ENCODE measurements at places on chromosomes 13 and 19. TPM values are rescaled to one million over a fixed set of nuclear protein-coding genes. Genes with fewer than 3 reads are reported as not detected.

Gene NMRK2
- not detected for total RNA-seq

Gene POU2F2
- 0.05 TPM for total RNA-seq

Gene IL4I1
- 0.18 TPM for total RNA-seq

Gene ZNF154
- 0.92 TPM for total RNA-seq

Gene AZU1
- not detected for total RNA-seq

Gene MCEMP1
- not detected for total RNA-seq

DNA sequence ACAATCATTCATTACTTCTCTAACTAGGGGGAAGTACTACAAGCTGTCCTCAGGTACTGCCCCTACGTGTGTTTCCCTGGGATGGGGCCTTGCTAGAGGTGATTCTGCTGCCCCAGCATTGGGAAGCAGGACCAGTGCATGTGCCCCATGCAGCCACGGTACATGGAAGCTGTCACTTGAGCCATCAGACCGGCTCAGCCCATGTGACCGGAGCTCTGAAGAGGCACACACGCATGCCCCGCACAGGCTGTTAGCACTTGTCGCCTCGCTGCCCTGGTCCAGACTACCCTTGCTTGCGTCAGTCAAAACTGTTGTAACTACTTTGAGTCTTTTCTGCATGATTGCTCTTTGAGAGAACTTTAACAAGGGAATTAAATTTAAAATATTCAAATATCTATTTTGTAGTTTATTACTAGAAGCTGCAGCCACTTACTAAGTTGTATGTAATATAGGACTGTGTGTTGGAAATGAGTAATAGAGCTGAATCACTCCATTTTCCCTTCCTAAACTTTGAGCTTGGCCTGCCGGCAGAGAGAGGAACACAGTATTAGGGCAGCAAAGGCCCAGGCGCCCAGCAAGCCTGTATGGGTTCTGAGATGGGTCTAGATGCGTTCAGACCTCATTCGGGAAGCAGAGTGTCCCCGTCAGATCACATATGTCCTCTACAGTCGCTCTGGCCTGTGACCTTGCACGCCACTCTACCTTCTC is 42.2 kb downstream of the DHRS12 start:
- H3K36me3 ChIP-seq: peaks cover 58% of the 10 kb centered on the region
- H3K4me3 ChIP-seq: no peak overlapping the region
- peaks cover 52% of the 10 kb centered on the region for H3K4me1 ChIP-seq
- no peak overlapping the region for H3K27ac ChIP-seq
- no peak for DNase-seq
- no peaks in the 10 kb centered on the region for H3K27me3 ChIP-seq

- DNase-seq: no peak
- no peak overlapping the region for H3K27ac ChIP-seq
- no peaks in the 10 kb centered on the region for H3K36me3 ChIP-seq
- H3K4me1 ChIP-seq: no peaks in the 10 kb centered on the region
- H3K27me3 ChIP-seq: no peaks in the 10 kb centered on the region
These were observed 131.2 kb downstream of the RXFP2 start for GRCh38 chr13:31870511-31870910.

DNA sequence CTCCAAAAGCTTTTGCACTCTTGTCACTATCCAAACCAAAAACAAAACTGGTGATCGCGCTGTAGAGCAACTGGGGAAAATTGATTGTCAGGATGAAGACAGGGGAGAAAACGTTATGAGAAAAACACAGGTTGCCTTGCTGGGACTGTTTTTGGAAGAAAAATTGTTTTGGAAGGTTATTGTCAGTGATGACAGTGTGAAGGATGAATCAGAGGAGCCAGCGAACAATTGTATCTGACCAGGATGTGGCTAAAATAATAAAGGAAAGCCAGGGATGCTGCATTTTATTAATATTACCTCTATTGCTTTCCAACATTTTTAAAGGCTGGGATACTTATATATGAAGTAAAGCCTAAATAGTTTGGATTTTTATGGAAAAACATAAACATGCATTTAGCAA is 334.0 kb downstream of the SPRY2 start:
- H3K27ac ChIP-seq: no peak overlapping the region
- H3K36me3 ChIP-seq: no peaks in the 10 kb centered on the region
- H3K4me1 ChIP-seq: peaks cover 5% of the 10 kb centered on the region
- DNase-seq: no peak
- H3K27me3 ChIP-seq: no peaks in the 10 kb centered on the region

GRCh38 chr13:27450921-27451471 is 632 bp upstream of the MTIF3 start:
- H3K36me3 ChIP-seq: no peaks in the 10 kb centered on the region
- peak overlapping the region; percentile 83 for H3K4me3 ChIP-seq
- no peak for DNase-seq
- H3K4me1 ChIP-seq: peaks cover 13% of the 10 kb centered on the region
- H3K27ac ChIP-seq: no peak overlapping the region
- no peaks in the 10 kb centered on the region for H3K27me3 ChIP-seq

DNA sequence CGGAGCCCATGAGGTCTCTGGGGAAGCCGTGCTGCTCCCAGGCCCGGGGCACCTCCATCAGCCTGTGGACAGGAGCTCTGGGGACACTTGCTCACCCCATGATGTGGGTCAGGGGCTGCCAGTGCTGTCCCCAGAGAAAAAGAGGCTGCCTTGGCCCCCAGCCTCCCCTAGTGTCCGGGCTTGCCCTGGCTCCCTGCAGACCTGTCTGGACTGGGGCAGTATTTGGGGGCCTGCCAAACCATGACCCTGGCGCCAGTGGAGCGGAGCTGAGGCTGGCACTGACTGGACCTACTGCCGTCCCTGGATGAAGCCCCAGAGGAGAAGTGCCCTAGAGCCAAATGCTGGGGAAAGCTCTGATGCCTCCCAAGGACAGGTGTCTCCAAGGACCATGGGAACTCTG is 30.4 kb downstream of the ELAVL1 start:
- H3K36me3 ChIP-seq: peaks cover 92% of the 10 kb centered on the region
- no peak for DNase-seq
- H3K4me3 ChIP-seq: no peak overlapping the region
- no peaks in the 10 kb centered on the region for H3K4me1 ChIP-seq
- no peaks in the 10 kb centered on the region for H3K27me3 ChIP-seq
- no peak overlapping the region for H3K27ac ChIP-seq

DNA sequence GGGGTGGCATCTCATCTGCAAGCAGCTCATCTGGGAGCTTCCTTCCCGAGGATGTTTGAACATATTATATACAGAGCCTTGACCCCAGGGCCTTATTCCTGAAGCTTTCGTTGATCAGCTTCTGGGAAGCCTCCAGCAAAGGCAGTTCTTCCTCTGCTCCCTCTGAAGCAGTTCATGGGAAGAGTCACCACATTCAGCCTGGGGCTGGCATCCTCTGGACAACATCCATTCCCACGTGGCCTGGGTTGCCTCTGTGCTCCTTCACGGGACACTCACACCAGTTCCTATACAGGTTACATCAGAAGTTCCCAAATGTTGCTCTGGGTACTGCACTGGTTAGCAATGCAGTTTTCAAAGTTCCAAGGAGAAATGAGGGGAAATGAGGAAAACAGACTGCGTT is 29.6 kb downstream of the COL4A2 start:
- H3K36me3 ChIP-seq: peaks cover 38% of the 10 kb centered on the region
- H3K27ac ChIP-seq: no peak overlapping the region

GRCh38 chr13:108618233-108618632 is 11.2 kb upstream of the MYO16 start:
- DNase-seq: no peak
- H3K4me3 ChIP-seq: no peak overlapping the region
- H3K4me1 ChIP-seq: no peaks in the 10 kb centered on the region

- no peak overlapping the region for H3K27ac ChIP-seq
- H3K4me3 ChIP-seq: no peak overlapping the region
- DNase-seq: no peak
- no peaks in the 10 kb centered on the region for H3K27me3 ChIP-seq
These were observed 62.6 kb downstream of the MLLT1 start for GRCh38 chr19:6216996-6217751.

- peak overlapping the region; percentile 63 for H3K4me3 ChIP-seq
- peak; percentile 86 for DNase-seq
- H3K4me1 ChIP-seq: peaks cover 6% of the 10 kb centered on the region
- no peaks in the 10 kb centered on the region for H3K27me3 ChIP-seq
- H3K36me3 ChIP-seq: peaks cover 6% of the 10 kb centered on the region
These were observed 1419.8 kb downstream of the UQCRFS1 start for GRCh38 chr19:27793128-27793643.

- no peaks in the 10 kb centered on the region for H3K36me3 ChIP-seq
- H3K4me3 ChIP-seq: no peak overlapping the region
- DNase-seq: no peak
- no peaks in the 10 kb centered on the region for H3K4me1 ChIP-seq
These were observed 117.2 kb downstream of the ATP11A start for GRCh38 chr13:112806739-112807652.

GRCh38 chr19:15427350-15427700 is 8.5 kb upstream of the AKAP8L start:
- H3K27ac ChIP-seq: no peak overlapping the region
- H3K36me3 ChIP-seq: peaks cover 89% of the 10 kb centered on the region
- DNase-seq: no peak
- H3K27me3 ChIP-seq: no peaks in the 10 kb centered on the region
- no peak overlapping the region for H3K4me3 ChIP-seq
- H3K4me1 ChIP-seq: peaks cover 15% of the 10 kb centered on the region

GRCh38 chr13:99500839-99501183 is 461 bp upstream of the TM9SF2 start:
- peaks cover 11% of the 10 kb centered on the region for H3K36me3 ChIP-seq
- H3K27me3 ChIP-seq: no peaks in the 10 kb centered on the region
- peaks cover 47% of the 10 kb centered on the region for H3K4me1 ChIP-seq
- H3K4me3 ChIP-seq: peak overlapping the region; percentile 80
- peak overlapping the region; percentile 31 for H3K27ac ChIP-seq

GRCh38 chr13:44695520-44695919 is 119.4 kb upstream of the TSC22D1 start:
- no peaks in the 10 kb centered on the region for H3K36me3 ChIP-seq
- H3K4me3 ChIP-seq: no peak overlapping the region
- H3K27ac ChIP-seq: no peak overlapping the region
- no peaks in the 10 kb centered on the region for H3K27me3 ChIP-seq

DNA sequence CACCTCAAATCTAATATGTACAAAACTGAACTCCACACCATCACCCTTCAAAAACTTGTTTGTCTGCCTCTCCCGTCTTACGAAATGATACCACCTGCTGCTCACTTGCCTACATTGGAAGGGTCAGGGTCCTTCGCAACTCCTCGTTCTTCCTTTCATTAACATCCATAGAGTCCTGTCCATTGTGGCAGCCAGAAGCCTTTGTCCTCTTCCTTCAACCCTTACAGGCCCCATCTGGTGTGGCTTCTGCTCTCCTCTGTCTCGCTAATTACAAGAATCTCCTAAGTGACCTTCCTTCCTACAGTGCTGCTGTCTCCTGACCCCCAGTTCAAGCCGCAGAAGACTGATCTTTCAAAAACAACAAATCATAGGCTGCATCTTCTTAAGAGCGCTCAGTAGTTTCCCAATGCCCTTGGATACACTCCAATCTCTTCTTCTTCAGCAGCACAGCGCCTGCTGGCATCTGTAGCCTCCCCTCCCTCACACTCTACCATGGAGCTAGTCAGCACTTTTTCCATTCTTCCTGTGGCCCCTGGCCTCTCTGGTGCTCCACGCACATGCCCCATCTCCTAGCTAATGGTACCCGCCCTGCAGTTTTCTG is 382.7 kb downstream of the LIG4 start:
- H3K27me3 ChIP-seq: no peaks in the 10 kb centered on the region
- no peak overlapping the region for H3K27ac ChIP-seq
- H3K4me1 ChIP-seq: 0 out of 2 replicates have a peak, but pooled peaks cover 6% of the 10 kb centered on the region
- DNase-seq: no peak
- H3K4me3 ChIP-seq: no peak overlapping the region

GRCh38 chr13:58999851-59000250 is 1163.9 kb downstream of the DIAPH3 start:
- DNase-seq: no peak
- H3K36me3 ChIP-seq: no peaks in the 10 kb centered on the region
- H3K4me3 ChIP-seq: no peak overlapping the region
- H3K27ac ChIP-seq: no peak overlapping the region
- no peaks in the 10 kb centered on the region for H3K4me1 ChIP-seq
- no peaks in the 10 kb centered on the region for H3K27me3 ChIP-seq

Data from SJSA1 (cell line).